ENCODE measurements at places on chromosomes 3 and 15.

GRCh38 chr15:69090197-69090948 lies 70.1 kb upstream of the GLCE start:
- no peak for DNase-seq

- DNase-seq, result no peak
These were observed 488.0 kb upstream of the ZNF385D start for GRCh38 chr3:22239011-22239410.

DNA sequence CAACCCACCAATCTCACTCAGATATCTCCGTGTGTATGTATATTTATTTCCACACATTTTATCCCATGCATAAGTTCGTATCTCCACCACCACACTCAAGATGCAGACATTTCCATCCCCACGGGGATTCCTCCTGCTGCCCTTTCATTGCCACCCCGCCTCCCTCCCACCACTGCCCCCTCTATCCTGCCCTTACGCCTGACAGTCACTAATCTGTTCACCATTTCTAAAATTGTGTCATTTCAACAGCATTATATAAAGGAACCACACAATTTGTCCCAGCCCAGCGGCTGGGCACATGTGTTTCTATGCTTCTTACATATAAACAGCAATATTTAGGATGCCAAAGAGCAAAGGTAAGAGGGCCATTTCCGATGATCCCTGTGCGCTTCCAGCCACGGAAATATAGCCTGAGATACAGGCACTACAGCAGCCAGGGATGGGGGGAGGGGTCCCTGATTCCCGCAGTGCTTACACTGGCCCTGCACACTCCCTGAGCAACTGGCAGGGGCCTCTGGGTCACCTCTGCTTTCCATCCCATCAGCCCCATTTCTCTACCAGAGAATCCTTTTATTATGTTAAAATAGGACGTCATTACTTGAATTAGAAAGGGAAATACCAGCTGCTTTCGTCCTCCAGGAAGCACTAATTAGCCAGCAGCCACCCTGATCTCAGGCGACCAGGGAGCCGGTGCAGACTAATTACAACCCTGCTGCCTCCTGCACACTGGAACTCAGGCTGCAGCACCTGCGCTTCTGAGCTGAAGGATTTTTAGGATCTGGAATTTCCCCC lies 372.0 kb upstream of the ATP10A start:
- no peak for DNase-seq

GRCh38 chr3:159139326-159139725 lies 337.5 kb downstream of the MFSD1 start:
- no peak for DNase-seq

- DNase-seq, result peak; percentile 23
These were observed 9.5 kb downstream of the RUVBL1 start for GRCh38 chr3:128113817-128114794.

DNA sequence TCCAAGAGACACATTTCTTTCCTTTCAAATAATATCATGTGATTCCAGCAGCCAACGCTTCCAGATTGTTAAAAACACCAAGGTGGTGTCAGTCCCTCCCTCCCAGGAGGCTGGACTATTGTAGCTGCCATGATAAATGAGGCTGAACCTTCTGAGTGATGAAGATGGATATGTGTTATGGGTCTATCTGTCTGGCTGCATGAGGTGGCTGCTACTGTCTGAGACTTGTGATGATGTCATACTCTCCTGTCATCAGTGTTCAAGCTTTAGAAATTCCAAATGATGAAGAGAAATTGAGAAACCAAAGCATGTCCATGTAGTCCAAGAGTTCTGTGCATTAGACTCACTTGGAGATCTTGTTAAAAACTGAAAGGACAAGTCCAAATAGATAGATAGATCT lies 683.0 kb downstream of the NTRK3 start:
- no peak for DNase-seq

Measured in CD4-positive, alpha-beta T cell treated with Interleukin-10 for 1 hour (primary cell).